Stimulated activated CD8-positive, alpha-beta memory T cell treated with anti-CD3 and anti-CD28 coated beads, Interleukin-7, amount 100 ng/mL, for 1 hour (primary cell): ENCODE measurements at places on chromosomes 3 and 15.

- no peak for DNase-seq
These were observed 6.0 kb downstream of the MECOM start for GRCh38 chr3:169657351-169658124.

DNA sequence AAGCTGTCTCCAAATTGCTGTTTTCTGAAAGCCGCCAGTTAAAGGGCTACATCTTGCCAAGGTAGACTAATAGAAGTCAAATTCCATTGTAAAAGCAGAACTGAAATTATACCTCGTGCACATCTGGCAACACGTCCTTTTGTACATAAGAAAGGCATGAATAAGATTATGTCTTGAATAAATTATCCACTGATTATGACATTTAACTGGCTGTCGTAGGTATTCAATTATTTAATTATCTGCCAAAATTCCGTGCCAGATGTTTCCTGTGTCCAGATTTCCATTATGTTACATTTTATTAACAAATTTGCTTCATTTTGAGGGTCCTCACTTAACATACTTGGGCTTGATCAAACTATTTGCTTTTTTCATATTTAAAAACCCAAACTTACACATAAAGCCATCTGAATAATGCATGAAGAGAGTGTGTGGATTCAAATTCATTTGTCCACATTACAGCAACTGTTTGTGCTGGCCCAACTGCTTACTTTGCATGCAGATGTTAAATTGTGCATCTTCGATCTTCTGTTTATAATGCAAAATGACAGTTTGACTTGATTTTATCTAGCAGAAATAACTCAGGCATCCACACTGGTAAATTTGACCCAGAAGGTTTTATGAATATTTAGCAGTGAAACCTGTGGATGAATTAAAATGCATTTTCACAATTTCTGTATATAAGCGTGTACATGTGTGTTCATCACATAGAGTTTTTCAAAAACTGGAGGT, 701.5 kb downstream of the ZNF385D start:
- no peak for DNase-seq

GRCh38 chr15:35142578-35142977, 57.5 kb upstream of the NANOGP8 start:
- no peak for DNase-seq

- no peak for DNase-seq
These were observed 2.3 kb downstream of the SUCNR1 start for GRCh38 chr3:151875759-151876158.

DNA sequence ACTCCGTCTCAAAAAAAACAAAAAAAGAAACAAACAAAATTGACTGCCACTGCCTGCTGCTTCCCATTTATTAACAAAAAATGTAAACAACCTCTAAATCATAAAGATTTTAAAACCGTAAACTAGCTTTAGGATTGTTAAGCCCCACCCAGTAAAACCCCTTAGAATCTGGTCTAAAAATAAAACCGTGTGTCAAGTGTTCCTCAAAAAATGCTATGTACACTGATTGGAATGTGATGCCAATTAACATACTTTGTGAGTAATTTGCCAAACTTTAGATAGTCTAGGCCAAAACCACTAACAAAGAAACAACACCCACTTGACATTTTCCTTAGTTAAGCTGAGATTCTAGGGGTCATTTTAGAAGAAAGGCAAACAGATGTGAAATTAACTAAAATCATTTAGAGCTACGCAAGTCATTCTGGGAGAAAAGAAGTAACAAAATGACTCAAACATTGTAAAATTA, 5.3 kb downstream of the RAF1 start:
- DNase-seq, result no peak

- DNase-seq, result no peak
These were observed 33.2 kb downstream of the CDCP1 start for GRCh38 chr3:45112939-45113338.
